Activated T-cell treated with anti-CD3 and anti-CD28 coated beads, Interleukin-2, amount 50 U/mL, for 4 hours (primary cell): ENCODE measurements at places on chromosomes 3 and 15. TPM values are rescaled to one million over a fixed set of nuclear protein-coding genes. Genes with fewer than 3 reads are reported as not detected.
A peak's percentile ranks its signal among the peaks of the same experiment; 100 is the strongest.

SYNPR gene
- not detected for total RNA-seq

DNA sequence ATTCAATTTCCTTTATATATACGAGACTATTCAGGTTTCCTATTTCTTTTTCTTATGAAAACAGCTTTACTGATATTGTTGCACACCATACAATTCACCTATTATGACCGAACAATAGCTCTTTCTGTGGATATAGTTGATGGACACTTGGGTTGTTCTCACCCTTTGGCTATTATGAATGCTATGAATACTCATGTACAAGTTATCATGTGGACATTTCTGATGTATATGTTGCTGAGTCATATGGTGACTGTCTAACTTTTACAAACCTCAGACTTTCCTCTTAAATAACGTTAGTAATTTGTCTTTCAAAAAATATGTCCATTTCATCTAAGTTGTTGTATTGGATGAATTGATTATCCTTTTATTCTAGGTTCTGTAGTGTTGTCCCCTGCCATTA is 15.7 kb upstream of the USF3 start:
- DNase-seq, result no peak

DNA sequence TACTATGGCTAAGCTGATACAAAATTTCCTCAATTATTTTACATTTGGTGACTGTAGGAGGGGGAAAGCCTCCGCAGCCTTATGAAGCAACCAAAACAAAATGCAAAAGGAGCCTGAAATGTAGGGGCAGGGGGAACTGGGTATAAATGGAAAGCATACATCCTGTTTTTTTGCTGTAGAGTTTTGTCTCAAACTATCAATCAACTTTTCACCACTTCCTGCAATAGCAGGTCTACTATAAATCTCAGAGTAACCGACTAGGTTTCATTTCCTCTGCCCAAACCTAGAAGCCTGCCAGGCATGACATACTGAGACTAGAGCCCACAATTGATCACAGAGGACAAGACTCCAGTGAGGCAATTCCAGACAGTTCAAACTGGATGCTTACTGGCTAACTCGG is 91.3 kb downstream of the SHQ1 start:
- peak; percentile 10 for DNase-seq

- no peak for DNase-seq
Measured at GRCh38 chr3:97763586-97764406, 762 bp upstream of the ARL6 start.

- DNase-seq, result no peak
Measured at GRCh38 chr15:83658430-83659416, 4.8 kb downstream of the ADAMTSL3 start.
